Natural killer cell treated with Interleukin-12 subunit alpha and Interleukin-12 subunit beta and Interleukin-15 and Interleukin-18, amount 100 ng/mL, for 72 hours (primary cell): ENCODE measurements at places on chromosomes 2 and 18.

- DNase-seq: no peak
Observed at GRCh38 chr2:75787532-75788132, 76.9 kb upstream of the GCFC2 start.

GRCh38 chr2:10659898-10660568 lies 29.7 kb downstream of the NOL10 start:
- no peak for DNase-seq

GRCh38 chr2:69505710-69506109 lies 68.5 kb upstream of the NFU1 start:
- DNase-seq: no peak

- DNase-seq: no peak
Observed at GRCh38 chr2:232523402-232523681, 2.6 kb upstream of the CHRND start.

DNA sequence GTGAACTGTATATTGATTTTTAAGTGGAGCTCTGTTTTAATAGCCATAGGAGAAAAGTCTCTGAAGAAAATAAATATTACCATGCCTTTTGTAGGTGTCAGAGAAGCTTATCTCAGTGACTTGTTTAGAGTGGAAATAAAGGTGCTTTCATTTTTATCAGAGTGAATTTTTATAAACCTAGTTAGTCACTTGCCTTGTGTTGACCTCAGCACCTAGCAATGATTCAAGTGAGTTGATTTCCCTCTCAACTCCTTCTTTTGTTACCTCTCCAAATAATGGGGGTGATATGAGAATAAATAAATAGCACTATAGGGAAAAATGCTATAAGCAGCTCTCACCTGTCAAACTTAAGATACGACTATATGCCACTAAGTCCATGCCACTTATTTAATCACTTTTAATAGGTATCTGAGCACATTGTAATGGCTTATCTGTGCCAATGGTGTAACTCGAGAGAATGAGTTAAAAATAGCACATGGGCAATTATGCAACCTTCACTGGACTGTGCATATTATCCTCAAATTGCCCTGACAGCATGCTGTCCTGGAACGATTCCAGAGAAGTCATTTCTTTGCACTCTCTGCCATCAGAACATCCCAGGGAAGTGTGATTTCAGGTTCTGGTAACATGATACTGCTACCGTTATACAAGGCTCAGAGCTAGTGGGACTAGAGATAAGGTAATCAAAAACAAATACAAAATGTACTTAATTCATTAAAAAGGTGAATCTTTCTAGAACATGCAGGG lies 290.8 kb downstream of the CCDC85A start:
- no peak for DNase-seq

DNA sequence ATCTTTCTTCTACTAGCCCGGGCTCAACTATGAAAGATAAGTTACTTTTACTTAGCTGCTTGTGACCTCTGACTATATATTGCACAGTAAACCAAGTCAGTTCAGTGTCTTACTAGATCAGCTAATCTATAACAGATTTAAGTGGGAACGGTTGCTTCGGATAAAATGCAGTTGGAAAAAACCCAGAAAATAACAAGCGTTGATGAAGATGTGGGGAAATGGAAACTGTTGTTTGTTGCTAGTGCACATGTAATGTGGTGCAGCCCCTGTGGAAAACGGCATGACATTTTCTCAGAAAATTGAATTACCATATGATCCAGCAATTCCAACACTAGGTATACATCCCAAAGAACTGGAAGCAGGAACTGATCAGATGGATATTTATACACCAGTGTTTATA lies 248.5 kb downstream of the PRKCE start:
- DNase-seq: no peak

DNA sequence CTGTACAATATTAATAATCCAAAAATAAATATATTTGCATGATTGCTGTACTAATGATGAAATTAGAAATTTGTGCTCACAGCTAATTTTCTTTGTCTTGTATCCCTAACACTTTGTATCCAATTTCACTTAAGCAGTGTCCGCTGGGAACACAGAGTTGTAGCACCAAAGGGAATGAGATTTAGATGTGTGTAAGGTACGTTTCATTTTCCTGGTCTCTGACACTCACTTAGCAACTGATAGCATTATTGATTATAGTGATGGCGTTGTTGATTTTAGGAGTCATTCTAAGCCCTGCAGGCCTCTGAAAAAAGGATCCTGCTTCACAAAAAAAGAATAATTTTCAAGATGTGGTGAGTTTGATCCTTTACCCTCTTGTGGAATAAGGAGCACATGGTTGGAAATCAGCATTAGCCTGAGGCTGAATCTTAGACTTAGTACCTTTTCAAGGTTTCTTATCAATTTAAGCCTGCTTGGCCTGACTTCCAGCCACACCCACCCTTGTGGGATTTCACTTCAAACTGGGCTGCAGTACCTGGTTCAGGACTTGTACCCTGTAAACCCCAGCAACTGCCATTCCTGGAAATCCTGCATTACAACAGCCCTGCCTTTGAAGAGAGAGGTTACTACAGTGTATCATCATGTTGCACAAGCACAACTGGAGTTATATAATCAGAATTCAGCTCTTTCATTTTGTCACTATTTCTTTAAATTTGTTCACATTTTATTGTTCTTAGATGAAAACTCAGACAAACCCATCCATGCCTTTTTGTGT lies 116.2 kb downstream of the RND3 start:
- no peak for DNase-seq

DNA sequence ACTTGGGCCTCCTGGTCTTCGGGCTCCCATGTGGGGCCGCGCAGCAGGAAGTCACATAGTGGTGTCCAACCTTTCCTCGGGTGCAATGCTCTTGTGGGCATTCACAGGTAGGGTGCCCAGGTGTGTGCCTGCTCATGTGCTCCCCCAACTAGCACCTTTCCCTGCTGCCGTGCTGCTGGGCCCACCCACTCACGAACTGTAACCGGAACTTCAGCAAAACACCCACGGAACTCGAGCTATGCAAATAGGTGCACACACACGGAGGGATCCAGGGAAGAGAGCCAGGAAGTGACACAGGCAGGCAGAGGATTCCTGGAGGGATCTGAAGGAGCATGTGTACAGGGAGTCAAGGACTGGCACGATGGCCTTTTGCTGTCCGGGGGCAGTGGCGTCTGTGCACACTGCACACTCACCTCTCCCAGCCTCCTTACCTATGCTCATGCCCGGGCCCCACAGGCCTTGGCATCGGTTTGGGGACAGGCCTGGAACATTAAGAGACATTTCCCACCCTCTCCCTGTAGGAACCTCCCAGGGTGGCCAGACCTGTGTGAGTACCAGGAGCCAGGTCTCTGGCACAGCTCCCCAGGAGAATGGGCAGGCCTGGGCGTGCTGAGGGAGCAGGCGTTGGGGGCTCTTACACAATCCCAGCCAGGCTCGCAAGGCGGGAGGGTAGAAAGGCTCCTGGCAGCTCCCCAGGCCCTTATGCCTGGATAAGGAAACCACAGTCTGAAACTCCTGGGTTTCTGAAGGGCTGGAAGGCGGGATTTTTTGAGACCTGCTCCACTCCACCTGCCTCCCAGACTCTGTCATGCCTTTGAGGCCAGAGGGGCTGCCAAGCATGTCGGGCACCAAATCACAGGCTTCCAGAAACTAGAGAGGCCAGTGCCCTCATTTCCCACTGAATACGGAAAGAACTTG lies 6.6 kb upstream of the PTMA start:
- no peak for DNase-seq

DNA sequence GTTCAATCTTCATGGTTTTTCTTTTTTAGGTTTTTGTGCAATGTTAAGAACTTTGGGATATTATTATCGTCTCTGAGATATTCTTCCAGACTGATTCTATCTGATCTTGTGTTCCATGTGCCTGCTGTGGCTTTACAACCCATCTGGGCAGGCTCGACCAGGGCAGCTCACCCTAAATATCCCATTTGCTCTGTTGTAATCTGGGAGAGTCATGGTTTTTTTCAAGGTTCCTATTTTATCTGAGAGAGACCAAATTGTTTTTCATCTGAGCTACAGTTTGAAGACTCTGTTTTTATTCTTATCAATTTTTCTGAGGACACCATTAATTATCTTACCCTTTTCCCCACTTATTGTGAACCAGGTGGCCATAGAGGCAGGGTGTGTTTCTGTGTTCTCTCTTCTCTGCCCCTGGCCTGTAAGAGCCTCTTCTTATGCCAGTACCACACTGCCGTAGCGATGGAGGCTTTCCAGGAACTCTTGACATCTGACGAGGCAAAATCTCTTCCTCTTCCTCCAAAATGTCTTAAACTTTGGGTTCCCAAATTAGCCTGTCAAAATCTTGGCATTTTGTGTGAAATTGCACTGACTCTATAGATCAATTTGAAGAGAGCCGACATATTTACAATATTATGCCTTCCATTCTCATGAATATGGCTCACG lies 3.1 kb downstream of the SP140L start:
- no peak for DNase-seq

GRCh38 chr2:199910338-199911051 lies 598 bp upstream of the C2orf69 start:
- no peak for DNase-seq

DNA sequence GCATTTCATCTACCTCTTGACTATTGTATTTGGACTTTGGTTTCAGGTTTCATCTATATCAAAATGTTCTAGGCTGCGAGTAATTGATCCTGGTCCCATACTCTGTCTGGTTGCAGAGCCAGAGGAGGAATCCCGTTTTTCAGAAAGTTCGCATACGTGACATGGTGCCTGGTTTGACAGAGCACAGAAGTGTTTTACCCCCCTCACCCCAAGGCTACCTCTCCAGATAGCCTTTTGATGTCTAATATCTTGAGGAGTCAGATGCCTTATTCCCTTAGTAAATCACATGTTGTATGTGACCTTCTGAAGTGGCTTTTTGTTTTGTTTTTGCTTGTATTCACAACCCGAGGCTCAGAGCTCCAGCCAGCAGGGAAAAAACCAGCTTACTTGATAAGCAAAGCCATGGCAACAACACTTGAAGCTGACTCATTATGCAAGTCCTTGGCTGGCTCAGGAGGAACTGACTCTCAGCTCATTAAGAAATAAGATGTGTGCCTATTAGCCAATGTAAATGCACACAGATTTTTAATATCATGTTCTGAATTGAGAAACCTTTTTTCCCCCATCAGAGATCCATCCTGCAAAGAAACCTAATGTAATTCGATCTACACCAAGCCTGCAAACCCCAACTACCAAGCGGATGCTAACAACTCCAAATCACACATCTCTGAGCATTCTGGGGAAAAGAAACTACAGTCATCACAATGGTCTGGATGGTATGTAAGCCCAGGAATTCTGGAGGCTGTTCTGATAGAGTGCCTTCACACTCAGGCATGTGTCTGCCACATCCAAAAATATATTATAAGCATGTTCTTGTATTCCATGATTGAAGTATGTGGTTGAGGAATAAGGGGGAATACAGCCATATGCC lies 41.4 kb downstream of the OXER1 start:
- DNase-seq: no peak

DNA sequence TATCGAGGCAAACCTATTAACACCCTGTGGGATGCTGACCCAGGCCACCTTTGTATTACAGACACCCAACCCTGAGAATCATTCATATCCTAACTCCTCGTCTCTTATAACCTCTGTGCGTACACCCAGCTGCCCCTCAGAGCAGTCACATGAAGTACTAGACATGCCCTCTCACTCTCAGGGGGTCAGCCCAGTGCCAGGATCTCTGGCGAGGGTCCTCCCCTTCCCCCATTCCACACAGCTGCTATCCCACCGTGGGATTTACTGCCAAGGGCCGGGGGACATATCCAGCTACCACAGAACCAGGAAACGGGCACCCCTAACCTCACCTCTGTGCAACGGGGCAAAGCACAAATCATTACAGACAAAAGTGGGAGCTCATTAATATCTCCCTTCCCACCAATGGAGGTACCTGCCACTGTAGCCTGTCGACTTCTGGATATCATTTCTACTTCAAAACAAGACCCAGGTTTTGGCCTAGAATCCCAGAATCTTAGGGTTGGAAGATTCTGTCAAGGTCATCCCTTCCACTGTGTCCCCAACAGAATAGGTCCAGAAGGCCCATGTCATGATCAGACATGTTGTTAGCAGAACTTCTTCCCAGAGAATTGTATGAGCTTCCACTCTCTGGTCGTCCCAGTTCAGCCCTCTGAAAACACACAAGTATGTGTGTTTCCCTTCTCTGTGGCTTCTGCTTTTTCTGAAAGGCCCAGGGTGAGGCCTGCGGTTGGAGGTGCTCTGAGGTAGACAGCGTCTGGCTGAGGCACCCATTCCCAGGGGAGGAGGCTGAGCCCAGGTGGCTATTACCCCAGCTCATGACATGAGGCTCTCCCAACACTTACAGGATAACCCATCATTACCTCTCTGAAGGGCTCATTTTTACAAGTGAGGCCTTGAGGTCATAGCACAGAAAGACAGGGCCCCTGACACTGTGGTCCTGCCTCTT lies 1.7 kb downstream of the TMBIM1 start:
- no peak for DNase-seq

DNA sequence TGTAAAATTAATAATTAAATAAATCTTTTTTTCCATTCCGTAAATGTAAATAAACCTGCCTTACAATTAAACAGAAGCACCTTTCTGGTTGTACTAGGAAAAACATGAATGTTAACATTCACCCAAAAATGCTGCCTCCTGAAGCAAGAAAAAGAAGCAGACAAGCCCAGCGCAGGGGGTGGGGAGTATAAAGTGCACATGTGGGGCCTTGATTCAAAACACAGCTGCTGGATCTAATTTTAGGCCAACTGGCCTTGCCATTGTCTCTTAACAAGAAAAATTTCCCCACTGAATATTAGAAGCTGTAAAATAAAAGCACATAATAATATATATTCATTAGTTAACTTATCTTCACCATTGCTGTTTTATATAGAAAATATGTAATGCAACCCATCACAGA lies 28.3 kb downstream of the TCF4 start:
- no peak for DNase-seq

DNA sequence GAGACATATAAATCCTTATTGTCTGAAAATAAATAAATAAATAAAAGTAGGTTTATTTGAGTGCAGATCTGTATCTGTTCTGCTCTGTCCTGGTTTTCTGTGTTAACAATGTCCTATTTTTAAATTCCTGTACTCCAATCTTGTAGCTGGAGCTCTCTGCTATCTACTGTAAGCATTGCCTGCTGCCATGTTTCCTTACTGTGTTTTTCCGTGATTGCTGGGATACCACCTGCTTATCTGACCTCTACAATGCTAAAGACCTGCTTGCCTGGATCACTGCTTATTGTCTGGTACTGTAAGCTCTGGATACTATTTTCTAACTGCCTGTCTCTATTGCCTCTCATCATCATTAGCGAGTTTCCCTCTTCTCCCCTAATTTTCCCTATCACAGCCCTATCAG lies 11.6 kb downstream of the PTPN4 start:
- DNase-seq: no peak
